Muscle of leg (tissue), 16 donors: ENCODE measurements at places on chromosomes 12 and 14. TPM values are rescaled to one million over a fixed set of nuclear protein-coding genes. Genes with fewer than 3 reads are reported as not detected.

- no peak for DNase-seq
These were observed 3.9 kb upstream of the KRT79 start for GRCh38 chr12:52837781-52838608.

DNA sequence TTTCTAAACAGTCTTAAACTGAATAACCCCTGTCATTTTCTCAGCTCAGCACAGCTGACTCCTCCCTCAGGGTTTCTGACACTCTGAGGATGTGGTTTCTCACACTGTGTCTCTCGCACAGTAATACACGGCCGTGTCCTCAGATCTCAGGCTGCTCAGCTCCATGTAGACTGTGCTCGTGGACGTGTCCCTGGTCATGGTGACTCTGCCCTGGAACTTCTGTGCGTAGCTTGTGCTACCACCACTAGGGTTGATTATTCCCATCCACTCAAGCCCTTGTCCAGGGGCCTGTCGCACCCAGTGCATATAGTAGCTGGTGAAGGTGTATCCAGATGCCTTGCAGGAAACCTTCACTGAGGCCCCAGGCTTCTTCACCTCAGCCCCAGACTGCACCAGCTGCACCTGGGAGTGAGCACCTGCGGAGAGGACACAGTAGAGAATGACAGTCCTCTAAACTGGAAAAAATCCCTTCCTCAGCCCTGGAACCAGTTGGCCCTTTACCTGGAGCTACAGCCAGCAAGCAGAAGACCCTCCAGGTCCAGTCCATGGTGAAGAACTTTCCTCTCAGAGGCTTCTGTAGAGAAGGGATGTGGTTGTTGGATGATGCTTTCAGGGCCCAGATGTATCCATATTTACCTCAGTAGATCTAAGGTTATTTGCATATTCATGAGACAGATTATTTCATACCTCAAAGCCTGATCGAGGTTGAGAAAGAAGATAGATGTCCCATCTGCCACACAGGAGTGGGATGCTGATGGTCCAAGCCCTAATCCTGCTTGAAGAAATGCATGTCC lies 984.8 kb downstream of the TMEM121 start:
- DNase-seq: no peak

Gene SERPINA1
- polyA plus RNA-seq: 1.1 TPM

Gene HOXC12
- 0.07 TPM for polyA plus RNA-seq

Gene PIK3C2G
- polyA plus RNA-seq: 0.27 TPM

DNA sequence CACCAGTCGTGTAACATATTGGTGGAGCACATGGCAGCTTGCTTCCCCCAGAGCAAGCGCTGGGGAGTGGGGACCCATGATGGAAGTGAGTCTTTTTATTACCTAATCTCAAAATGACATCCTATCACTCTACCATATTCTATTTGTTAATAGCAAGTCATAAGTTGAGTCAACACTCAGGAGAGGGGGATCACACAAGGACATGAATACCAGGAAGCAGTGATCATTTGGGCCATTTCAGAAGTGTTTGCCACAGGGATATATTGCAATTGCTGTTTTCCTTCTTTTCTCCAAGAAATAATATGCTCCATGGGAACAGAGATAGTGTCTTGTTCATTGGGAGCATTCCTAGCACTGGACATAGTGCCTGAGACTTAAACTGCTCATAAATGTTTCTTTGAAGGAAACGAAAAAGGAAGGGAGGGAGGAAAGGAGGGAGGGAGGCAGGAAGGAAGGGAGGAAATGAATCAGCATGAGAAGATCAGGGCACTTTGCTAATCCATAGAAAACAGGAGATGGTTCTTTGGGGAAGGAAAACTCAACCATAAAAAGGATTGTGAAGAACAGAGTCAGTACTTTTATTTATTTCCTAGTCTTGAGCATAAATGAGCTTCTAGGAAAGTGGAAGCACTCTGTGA lies 39.2 kb upstream of the EEA1 start:
- no peak for DNase-seq

- DNase-seq: no peak
These were observed 2.9 kb upstream of the DENR start for GRCh38 chr12:122749569-122750332.

GRCh38 chr14:51454351-51454750 lies 197.4 kb upstream of the FRMD6 start:
- DNase-seq: no peak

Gene PEX5
- polyA plus RNA-seq: 44.4 TPM

DNA sequence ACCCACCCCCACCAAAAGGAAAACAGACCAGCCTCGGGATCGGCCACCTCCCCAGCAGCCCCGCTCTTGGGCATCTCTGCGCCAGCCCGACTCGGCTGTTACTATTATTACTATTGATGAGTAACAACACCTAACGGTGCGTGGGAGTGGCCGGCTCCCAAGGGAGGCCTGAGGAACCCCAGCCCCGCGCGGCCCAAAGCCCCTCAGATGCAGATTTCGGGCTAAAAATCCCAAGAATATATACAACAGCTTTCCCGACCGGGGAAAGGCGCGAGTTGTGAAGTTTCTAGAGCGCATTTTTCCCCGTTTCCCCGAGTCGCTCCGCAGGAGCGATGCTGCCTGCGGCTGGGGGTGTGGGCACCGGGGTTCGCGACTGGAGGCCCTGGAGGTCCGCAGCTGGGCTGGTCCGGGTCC lies 565 bp downstream of the NT5DC3 start:
- no peak for DNase-seq

DNA sequence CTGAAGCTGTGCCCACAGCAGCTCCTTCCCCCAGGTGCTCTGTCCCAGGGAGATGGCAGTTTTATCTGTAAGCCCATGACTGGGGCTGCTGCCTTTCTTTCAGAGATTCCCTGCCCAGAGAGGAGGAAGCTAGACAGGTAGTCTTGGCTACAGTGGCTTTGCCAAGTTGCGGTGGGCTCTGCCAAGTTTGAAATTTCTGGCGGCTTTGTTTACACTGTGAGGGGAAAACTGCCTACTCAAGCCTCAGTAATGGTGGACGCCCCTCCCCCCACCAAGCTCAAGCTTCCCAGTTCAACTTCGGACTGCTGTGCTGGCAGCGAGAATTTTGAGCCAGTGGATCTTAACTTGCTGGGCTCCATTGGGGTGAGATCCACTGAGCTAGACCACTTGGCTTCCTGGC lies 124.7 kb downstream of the MSRB3 start:
- DNase-seq: no peak

Gene JAG2
- polyA plus RNA-seq: 44.4 TPM

- DNase-seq: no peak
These were observed 4.0 kb downstream of the PTGER2 start for GRCh38 chr14:52318062-52318461.

Gene PRB2
- not detected for polyA plus RNA-seq

- no peak for DNase-seq
These were observed 698.8 kb upstream of the LMO3 start for GRCh38 chr12:17304503-17305347.

DNA sequence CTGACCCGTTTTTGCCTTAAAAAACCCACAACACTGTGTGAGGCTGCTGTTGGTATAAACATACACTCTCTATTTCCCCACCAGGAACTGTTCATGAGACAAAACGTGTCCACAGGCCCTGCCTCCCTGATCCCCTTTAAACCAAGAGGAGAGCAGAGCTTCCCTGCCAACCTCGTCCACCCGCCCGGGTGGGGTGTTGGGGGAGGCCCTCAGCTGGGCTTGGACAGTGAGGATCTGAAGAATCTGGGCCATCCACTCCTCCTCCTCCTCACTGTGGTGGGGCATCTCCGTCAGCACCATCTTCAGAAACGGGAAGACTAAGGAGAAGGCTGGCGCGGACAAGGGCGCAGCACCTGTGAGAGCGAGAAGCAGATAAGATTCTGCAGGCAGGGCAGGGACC lies 36.8 kb downstream of the GCN1 start:
- no peak for DNase-seq
